ENCODE measurements at places on chromosomes 11 and 22.

DNA sequence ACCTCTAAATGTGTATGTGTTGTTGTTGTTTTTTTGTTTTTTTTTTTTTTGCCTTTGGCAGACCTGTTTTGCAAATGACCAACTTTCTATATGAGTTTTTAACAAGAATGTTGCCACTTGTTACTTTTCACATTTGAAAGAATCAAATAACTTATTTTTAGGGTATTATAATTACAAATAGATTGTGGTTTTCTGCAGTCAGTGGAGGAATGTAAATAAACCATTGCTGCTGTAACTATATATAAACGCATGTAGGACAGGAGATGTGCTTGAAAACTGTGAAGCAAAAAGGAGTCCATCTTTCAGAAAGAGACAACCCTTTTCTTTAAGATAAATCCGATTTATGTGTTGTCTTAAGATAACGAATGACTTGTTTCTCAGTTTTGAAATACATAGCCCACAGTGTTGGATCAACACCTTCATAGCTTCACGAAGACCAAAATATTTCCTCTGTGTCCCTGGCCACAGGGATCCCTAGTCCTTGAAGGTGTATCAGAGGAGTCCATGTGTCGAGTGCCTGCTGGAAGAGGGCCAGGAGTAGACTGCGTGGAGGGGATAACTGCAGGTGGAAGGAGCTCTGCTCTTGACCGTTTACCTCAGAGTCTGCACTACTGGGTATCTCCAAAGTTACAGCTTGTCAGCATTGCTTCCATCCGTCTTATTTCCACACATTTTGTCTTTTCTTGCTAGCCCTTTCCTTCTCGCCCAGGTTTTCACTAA lies 24.7 kb downstream of the TNRC6B start:
- DNase-seq: no peak

DNA sequence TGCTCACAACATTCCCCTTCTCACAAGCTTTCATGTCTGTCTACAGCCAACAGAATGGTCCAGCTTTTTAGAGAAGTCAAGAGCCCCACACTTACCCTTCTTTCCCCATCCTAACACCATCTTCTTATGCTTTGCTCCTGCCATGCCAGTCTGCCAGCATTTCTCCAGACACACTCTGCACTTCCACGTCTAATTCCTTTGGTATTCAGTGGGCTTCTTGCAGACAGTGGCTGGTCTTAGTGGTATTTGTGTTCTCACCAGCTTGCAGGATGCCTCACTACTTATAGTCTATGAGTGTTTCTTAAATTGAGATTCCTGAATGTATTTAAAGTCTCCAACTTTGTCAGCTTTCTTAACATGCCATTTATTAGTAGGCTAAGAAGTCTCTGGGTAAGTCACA lies 154.4 kb downstream of the BBOX1 start:
- DNase-seq: no peak

GRCh38 chr11:1235306-1235900 lies 12.5 kb downstream of the MUC5B start:
- no peak for DNase-seq

GRCh38 chr11:11808992-11809615 lies 32.7 kb upstream of the USP47 start:
- no peak for DNase-seq

- no peak for DNase-seq
Measured at GRCh38 chr11:105622016-105622415, 12.1 kb downstream of the GRIA4 start.

GRCh38 chr11:2569731-2570210 lies 125.0 kb downstream of the KCNQ1 start:
- no peak for DNase-seq

- no peak for DNase-seq
Measured at GRCh38 chr11:34799848-34800247, 116.3 kb downstream of the APIP start.

DNA sequence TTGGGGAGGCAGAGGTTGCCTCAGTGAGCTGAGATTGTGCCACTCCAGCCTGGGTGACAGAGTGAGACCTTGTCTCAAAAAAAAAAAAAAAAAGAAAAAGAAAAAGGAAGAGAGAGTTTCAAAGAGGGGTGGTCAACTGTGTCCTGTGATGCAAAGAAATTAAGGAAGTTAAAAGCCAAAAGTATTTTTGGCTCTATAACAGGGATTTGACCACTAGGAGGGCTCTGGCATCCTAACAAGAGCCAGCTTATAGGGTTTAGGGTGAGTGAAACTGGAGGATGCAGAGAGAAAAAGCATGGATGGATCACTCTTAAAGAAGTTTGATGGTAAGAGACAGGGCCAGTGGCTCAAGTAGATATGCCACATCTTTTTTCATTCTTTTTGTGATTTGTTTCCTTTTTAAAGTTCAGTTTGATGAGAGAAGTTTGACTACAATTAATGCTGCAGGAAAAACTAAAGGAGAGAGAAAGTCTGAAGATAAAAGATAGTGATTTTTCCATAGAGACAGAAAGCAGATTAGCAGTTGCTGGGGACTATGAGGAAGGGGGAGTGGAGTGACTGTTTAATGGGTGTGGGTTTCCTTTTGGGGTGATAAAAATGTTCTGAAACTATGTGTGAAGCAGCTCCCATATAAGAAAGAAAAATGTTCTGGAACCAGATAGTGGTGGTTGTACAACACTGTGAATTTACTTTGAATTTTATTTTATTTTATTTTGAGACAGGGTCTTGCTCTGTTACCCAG lies 11.1 kb upstream of the MICAL2 start:
- DNase-seq: no peak

DNA sequence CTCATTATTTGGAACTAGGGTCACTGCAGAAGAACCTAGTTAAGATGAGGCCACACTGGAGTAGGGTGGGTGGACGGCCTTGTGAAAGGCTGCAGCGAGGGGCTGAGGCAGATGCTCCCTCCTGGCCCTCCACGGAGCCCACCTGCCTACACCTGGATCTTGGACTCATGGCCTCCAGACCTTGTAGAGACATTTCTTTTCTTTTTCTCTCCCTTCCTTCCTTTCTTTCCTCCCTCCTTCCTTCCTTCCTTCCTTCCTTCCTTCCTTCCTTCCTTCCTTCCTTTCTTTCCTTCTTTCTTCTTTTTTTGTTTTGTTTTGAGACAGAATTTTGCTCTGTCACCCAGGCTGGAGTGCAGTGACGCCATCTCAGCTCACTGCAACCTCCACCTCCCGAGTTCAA lies 26.6 kb downstream of the DUSP8 start:
- DNase-seq: no peak

DNA sequence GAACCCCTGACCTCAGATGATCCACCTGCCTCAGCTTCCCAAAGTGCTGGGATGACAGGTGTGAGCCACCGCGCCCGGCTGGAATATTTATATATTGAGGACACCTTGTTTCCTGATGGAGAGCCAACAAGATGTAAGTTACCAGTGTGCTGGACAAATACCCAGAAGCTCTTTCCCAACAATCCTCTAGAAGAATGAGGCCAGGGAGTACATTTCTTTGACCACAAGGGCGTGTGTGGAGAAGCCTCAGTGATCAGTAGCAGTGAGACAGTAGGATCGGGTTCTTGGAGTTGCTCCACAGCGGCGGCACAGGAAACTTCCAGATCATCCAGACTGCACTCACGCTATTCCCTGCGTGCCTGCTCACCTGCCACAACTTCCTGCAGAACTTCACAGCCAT lies 10.3 kb upstream of the POLA2 start:
- DNase-seq: no peak

DNA sequence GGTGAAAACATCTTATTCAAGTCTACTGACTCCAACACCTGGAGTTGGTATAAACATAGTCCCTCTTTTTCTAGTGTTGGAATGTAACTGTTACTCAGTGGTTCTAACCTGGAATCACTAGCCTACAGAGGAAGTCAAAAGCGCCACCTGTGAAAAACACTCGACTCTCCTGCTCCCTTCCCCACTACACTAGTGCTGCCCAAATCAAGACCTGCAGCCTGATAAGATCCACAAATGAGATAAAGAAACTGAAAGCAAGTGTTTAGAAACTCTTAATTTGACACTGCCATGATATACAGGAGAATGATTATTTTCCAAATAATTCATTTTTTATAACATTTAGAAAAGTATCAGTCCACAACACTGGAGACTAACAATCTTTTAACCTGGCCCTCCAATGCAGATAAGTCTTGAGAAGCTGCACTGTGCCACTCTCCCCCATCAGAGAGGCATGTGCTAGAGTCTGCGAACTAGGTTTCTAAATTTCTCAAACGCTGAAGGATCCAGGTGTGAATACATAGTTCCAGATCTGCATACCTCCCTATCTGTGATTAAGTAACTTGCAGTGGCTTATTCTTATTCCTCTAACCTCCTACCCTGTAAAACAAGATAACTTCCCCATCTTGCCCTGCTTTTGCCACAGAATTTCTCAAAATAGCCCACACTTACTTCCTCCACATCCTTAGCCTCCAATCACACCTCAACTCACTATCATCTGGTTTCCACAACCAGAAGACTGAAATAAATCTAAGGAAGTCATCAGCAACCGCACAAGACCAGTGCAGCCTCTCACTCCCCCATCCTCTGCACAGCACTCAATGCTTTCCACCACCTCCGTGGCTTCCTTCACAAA lies 88.1 kb downstream of the RRAS2 start:
- DNase-seq: no peak

DNA sequence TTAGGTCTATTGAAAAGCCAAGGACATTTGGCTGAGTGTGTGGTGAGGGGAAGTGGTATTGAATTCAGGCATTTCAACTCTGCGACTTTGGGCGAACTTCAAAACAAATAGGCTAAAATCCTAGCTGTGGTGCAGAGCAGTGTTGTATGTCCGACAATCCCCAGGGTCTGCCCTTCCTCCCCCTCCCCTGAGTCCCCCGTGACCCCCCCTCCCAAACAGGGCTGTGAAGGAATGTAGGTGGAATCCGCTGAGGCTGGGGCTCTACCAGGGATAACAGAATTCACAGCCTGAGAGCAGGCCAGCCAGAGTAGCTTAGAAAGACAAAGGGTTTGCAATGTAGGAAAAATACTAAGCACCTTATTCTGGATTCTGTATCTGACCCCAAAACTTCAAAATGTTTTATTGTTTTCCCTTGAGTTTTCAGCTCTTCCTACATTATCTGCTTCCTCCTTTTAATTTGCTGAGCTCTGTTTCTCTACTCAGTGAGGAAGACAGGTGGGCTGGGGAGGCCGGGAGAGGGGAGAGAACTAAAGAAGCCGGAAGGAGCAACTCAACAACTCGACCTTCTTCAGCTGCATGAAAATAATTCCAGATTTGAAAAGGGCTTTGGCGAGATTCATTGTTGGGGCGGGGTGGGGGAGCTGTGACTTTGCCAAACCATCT lies 315.2 kb downstream of the BLID start:
- DNase-seq: no peak

DNA sequence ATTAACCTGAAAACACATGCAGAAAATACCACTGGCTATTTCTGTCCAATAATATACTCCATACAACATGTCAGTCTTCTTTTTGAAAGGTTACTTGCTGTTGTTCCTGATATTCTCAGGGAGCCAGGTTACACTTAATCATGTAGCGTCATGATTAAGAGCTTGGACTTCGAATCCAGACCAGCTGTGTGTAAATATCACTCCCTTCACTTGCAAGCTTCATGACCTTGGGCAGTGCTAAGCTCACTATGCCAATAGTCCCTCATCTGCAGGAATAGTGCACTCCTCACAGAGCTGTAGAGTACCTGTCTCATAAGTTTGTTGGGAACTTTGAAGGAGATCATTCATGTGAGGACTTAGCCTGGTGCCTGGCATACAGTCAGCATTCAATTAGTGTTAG lies 1.9 kb downstream of the HTR3B start:
- DNase-seq: no peak

DNA sequence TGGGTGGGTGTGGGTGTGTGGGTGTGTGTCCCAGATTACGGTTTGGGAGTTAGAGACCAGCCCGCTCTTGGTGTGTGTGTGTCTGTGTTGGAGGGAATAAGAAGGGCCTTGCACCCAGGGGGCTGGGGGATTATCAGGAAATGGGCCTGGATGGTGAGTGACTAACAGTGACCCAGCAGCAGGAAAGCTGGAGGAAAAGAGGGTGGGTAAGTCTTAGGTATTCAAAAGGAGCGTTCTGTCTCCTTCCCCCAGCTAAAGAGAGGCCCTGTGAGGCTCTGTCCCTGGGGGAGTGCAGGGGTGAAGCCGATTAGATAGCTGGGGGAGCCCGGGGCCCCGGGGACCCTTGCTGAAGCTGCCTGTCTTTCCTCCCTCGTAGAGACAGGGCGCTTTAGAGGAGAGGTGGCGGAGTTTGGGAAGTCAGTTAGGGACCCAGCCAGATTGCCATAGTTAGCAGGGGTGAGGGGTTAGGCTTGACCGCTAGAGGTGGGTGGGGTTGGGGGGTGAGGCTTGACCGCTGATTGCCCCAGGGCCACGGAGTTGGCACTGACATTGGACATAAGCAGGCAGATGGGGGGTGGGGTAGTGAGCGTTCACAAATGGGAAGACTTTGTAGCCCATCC lies 1.5 kb downstream of the OAF start:
- DNase-seq: no peak

DNA sequence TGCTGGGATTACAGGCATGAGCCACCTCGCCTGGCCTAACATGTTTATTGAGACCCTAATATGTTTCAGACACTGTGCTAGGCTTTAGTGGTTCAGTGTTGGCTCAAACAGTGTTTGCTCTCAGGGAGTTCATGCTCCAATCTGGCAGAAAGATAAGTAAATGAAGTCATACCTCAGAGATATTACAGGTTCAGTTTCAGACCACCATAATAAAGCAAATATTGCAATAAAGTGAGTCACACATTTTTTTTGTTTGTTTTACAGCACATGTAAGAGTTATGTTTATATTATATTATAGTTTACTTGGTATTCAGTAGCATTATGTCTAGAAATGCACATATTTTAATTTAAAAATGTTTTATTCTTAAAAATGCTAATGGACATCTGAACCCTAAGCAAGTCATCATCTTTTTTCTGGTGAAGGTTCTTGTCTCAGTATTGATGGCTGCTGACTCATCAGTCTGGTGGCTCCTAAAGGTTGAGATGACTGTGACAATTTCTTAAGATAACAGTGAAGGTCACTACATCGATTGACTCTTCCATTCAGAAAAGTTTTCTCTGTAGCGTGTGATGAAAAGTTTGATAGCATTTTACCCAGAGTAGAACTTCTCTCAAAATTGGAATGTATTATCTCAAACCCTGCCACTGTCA lies 243.0 kb upstream of the ANO5 start:
- DNase-seq: no peak

DNA sequence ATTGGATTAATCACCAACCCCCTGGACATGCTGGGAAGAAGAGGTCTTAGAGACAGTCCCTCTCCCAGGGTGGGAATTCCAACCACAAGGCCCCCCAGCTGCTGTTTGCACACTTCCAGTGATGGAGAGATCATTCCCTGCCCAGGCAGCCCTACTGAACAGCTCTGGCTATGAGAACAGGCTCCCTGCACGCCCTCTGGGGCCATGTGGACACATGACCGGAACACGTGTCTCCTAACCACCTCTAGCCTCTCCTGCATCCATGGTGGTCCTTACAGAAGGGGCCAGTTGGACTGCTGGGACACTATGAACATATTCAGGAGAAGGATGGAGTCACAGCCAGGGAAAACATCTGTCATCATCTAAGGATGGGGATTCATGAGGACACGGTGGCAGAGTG lies 196.2 kb downstream of the MN1 start:
- DNase-seq: no peak

- DNase-seq: no peak
Measured at GRCh38 chr11:134032043-134032442, 36.8 kb upstream of the JAM3 start.
